Endothelial cell of umbilical vein (primary cell): ENCODE measurements at places on chromosomes 5 and 9. TPM values are rescaled to one million over a fixed set of nuclear protein-coding genes. Genes with fewer than 3 reads are reported as not detected.

- no peaks in the 10 kb centered on the region for H3K27me3 ChIP-seq
- no peak overlapping the region for H3K4me3 ChIP-seq
- no peak overlapping the region for H3K27ac ChIP-seq
- H3K4me1 ChIP-seq: no peaks in the 10 kb centered on the region
These were observed 66.3 kb upstream of the LIFR start for GRCh38 chr5:38622723-38623129.

DNA sequence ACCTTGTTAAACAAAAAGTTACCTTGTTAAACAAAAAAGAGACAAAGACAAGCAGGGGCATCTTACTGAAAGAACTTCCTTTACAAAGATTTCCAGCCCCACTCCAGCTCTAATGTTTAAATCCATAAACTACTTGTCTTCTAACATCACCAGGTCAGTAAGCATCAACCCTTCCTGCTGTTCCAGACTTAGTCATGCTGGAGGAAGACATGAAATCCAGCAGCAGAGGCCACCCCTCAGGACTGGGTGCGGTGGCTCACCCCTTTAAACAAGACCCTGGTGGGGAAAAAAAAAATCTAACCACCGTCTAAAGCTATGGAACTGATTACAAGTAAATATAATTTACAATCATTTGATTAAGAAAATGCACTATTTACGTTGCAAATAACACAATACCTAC lies 9.1 kb downstream of the PDCL start:
- peaks cover 4% of the 10 kb centered on the region for H3K36me3 ChIP-seq
- peak; percentile 89 for DNase-seq
- H3K27me3 ChIP-seq: no peaks in the 10 kb centered on the region
- peaks cover 75% of the 10 kb centered on the region for H3K4me1 ChIP-seq
- no peak overlapping the region for H3K4me3 ChIP-seq
- peak overlapping the region; percentile 97 for H3K27ac ChIP-seq

- no peak overlapping the region for H3K27ac ChIP-seq
- no peak for DNase-seq
- no peaks in the 10 kb centered on the region for H3K4me1 ChIP-seq
- H3K27me3 ChIP-seq: no peaks in the 10 kb centered on the region
- no peaks in the 10 kb centered on the region for H3K36me3 ChIP-seq
These were observed 292.4 kb upstream of the ADAMTS16 start for GRCh38 chr5:4847766-4848165.

DNA sequence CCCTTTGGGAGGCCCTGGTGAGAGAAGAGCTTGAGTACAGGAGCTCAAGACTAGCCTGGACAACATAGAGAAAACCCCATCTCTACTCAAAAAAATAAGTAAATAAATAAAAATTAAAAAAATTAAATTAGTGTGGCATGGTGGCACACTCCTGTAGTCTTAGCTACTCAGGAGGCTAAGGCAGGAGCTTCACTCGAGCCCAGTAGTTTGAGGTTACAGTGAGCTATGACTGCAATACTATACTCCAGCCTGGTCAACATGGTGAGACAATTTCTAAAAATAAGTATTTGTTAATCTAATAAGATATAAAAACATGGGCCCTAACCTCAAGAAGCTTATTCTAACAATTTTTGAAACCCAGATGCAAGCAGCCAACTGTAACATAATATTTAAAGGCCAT lies 7.6 kb downstream of the RNF38 start:
- H3K36me3 ChIP-seq: no peaks in the 10 kb centered on the region
- no peaks in the 10 kb centered on the region for H3K4me1 ChIP-seq
- DNase-seq: no peak
- no peaks in the 10 kb centered on the region for H3K27me3 ChIP-seq

DNA sequence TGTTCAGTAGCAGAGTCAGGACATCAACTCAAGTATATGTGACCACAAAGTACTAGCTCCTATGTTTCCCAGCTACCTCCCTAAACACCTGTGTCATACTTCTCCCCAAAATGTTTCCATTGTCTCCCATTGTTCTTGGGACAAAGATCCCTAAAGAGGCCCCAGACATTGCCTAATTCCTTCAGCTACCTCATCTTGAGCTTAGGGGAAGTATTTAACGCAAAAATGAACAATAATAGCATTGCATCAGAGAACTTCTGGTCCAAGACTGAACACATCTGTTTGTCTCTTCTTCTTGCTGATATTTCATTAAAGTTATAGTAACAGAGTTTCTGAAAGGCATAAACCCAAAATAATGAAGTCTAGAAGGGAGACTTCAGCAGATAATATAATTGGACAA lies 430.8 kb downstream of the MTRR start:
- H3K27me3 ChIP-seq: no peaks in the 10 kb centered on the region
- no peaks in the 10 kb centered on the region for H3K4me1 ChIP-seq
- no peak for DNase-seq
- H3K27ac ChIP-seq: no peak overlapping the region
- H3K36me3 ChIP-seq: no peaks in the 10 kb centered on the region

The PCDHB9 gene
- total RNA-seq: 0.16 and 0.20 TPM in 2 replicates

The RANBP3L gene
- total RNA-seq: not detected in 2 replicates

The DBH gene
- not detected in 2 replicates for total RNA-seq

The UBE2QL1 gene
- 0.15 and 0.21 TPM in 2 replicates for total RNA-seq
